T follicular helper cell (primary cell): ENCODE measurements at places on chromosomes 7 and 10.

- no peak for DNase-seq
Observed at GRCh38 chr10:43408331-43408709, 666 bp downstream of the HNRNPF start.

GRCh38 chr10:117360994-117361667 lies 14.1 kb downstream of the PDZD8 start:
- no peak for DNase-seq

DNA sequence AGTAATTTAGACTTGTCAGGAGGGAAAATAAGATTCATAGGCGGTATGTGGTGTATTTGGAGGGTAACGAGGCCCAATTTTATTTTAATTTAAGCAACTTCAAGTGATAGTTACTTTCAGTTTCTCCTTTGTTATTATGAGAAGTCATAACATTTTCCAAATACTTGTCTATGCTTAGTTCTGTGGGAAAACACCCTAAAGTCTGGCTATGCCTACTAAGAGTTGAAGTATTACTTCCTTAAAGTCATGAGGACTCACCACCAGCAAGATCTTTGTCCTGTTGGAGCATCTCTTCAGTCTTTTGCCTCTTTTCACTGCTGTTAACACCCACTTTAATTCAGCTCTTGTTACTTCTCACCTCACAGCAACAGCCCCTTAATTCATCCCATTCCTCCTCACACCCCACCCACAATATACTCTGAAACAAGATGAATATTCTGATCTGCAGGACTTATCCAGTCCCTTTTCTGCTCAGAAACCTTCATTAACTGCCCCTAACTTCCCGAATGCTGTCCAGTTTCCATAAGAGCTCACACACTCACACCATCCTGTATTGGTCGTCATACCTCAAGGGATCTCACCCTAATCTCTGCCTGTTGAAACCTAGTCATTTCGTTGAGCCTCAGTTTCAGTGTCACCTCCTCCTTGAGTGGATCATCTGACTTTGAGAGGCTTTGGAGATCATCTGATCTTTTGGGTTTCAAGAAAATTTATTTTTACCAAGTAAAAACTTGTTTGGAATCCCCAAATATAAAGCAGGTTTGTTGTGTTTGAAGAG lies 61.3 kb downstream of the DNAH11 start:
- DNase-seq = no peak

DNA sequence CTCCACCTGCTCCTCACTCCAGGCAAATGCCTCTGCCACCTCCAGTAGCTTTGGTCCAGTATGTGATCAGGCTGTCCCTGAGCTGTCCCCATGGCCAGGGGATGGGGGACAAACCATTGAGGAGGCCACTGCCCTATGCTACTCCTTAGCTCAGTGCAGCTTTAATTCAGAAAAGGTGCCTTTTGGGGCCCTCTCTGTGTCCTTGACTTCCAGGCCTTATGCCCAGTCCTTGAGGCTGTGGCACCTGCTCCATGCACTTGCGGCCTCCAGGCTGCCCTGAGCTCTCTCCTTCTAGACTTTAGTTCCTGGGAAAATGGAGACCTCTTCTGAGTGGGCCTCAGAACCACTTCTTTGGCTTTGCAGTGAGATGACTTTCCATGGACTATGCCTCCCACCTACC lies 650.8 kb upstream of the CELF2 start:
- DNase-seq = no peak

DNA sequence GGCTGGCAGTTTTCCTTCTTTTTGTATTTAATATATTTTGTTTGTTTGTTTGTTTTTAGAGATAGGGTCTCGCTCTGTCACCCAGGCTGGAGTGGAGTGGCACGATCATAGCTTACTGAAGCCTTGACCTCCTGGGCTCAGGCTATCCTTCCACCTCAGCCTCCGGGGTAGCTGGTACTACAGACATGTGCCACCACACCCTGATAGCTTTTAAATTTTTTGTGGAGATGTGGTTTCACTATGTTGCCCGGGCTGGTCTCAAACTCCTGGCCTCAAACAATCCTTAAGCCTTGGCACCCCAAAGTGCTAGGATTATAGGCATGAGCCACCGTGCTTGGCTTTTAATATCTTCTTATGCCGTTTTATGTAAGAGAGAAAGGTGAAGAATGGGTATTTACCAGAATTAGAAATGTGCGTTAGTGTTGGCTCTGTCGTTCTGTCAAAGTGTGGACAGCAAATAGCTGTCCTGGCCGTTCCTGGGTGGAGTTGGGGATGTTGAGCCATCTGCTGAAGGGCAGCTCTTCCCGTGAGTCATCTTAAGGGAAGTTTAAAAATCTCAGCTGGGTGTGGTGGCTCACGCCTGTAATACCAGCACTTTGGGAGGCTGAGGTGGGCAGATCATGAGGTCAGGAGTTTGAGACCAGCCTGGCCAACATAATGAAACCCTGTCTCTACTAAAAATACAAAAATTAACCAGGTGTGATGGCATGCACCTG lies 14.8 kb downstream of the OGDH start:
- DNase-seq = no peak

DNA sequence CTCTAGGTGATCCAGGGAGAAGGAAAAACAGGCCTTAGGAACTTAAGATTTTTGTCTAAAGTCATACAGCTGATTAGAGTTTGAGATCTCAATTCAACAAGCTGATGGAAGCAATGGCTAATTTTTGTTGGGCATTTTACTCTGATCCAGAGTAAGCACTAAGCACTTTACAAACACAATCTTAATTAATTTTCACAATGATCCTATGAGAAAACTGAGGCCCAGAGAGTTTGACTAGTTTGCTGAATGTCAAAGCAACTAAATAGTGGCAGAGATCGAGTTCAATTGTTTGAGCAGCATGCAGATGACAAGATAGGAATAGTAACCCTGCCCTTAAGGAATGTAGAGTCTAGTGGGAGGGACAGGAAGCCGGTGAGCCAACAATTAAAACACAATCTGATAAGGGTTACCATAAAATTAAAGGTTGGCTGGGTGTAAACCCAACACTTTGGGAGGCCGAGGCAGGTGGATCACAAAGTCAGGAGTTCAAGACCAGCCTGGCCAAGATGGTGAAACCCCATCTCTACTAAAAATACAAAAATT lies 13.5 kb upstream of the RPEL1 start:
- no peak for DNase-seq

GRCh38 chr7:43232366-43232765 lies 119.9 kb downstream of the HECW1 start:
- DNase-seq = no peak

- no peak for DNase-seq
Observed at GRCh38 chr10:712089-712488, 22.6 kb upstream of the DIP2C start.

DNA sequence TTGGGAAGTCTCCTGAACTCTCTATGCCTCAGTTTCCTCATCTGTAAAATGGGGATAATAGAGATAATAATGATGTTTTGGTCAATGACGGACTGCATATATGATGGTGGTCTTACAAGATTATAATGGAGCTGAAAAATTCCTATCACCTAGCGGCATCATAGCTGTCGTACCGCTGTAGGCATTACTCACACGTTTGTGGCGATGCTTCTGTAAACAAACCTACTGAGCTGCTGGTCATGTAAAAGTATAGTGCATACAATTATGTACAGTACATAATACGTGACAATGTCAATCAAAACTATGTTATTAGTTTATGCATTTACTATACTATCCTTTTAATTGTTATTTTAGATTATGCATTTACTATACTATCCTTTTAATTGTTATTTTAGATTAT lies 339.1 kb upstream of the NPVF start:
- no peak for DNase-seq

DNA sequence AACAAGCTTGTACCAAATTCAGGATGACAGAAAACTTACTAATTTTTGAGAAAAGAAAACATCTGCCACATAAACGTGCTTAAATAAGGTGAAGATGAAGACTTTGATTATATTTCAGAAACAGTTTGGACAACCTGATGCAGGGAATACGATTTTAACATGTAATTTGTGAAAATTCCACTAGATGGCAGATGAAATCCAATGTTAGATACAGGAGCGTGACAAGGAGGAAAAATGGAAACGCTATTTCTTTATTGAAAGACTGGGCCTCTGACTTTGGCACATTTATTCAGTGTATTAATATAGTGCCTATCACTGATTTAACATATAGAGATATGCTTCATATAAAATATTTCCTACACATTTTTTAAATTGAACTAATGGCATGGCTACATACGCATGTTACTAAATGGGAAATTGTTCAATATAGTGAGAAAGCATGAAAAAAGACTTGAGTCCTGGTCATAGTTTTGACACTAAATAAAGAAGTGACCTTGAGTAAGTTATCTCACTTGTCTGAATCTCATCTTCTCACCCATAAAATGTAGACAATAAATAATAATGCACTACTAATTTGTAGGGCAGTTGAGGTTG lies 60.7 kb downstream of the CD36 start:
- no peak for DNase-seq

GRCh38 chr7:22123139-22123538 lies 177.4 kb upstream of the CDCA7L start:
- no peak for DNase-seq

DNA sequence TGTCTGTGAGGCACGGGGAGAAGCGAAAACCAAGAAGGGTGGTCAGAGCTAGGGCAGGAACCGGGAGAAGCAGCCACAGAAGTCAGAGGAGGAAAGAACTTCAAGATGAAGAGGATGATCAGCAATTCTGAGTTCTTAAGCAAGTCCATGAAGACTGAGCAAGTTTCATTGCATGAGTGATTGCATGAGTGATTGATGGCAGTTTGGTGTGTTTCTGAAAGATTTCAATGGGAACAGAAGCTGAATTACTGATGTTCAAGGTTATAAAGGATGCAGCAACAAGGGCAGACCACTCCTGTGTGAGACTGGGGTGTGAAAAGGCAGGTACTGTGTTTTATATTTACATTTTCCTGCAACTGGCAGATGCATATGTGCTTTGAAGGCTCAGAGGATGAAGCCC lies 35.4 kb downstream of the CCNY start:
- no peak for DNase-seq

DNA sequence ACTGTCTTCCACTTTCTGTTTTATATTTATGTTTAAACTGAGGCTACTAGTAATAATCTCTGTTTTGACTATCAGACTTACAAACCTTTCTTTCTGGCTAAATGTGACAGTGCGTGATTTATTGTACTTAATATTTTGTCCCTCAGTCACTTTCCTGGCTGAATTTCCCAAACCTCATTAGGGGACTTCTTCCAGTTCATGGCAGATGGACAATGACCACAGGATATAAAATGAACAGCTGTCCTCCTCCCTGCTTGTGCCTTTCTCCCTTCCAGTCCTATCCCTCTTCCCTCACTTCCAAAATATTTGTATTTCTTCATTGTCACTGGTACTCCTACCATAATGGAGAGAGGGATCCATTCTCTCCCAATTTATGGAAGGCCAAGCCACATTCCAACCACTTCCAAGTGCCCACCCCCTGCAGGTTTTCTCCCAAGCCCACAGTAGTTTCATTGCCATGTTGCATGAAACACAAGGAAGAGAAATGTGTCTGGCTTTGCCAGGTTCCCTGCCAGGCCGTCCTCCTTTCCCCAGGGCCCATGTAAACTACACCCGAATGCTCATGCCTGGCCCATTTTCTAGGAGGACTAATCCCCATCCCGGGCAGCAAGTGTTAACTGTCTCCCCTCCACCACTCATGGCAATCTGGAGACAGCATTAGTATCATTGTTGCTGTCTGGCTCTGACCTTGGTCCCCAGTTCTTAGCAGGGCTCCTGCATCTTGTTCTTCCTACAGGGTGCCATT lies 269.5 kb upstream of the SLC26A5 start:
- DNase-seq = no peak

- DNase-seq = no peak
Observed at GRCh38 chr7:151663382-151664100, 143.8 kb upstream of the RHEB start.

- DNase-seq = no peak
Observed at GRCh38 chr10:132774902-132775863, 10.8 kb downstream of the NKX6-2 start.

DNA sequence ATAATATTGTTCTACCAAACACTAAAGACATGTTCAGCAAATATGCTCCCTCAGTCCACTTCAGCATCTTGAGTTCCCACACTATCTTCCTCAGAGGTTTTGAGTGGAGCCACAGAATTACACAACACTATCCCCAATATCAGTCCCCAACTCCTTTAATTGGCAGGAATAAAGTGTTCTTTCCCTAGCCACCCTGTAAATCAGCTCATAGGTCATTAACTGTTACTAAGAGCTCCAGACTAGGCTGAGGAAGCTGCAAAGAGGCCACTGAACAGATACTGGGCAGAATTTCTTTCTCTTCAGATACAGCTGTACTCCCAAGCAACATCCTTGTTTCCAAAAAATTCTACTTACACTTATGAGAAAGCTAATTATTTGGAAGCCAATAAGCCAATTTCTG lies 11.6 kb upstream of the KAT6B start:
- DNase-seq = no peak

GRCh38 chr10:13684252-13684791 lies 97.6 kb downstream of the PRPF18 start:
- no peak for DNase-seq

DNA sequence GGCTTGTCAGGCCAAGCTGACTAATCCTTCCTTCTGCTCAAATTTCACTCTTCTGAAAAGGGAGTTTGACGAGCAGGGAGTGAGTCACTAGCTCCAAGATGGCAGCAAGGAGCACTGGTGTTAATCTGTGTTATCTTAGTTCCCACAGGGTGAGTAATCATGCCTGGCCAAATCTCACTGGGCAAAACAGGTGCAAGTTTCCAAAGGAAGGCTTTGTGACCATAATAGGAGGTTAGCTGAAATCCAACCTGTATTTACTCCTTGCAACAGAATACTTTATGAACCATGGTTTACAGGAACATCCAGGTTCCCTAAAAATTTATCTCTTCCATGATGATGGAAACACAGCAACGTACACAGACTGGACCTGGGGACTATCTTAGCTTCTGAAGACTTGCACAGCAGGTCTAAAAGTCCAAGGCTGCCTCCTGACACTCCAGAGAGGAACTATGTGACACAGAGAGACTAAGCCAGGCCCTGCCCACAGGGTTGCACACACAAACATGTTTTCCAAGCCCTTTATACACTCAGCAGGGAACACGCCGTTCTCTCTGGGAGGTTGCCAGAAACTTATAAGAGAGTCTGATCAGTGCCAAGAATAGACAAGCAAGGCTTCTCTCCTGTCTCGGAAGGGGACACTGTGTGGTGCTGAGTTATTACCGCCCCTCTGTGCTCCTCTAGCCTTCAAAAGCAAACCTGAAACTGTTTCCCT lies 46.3 kb downstream of the PDK4 start:
- no peak for DNase-seq

DNA sequence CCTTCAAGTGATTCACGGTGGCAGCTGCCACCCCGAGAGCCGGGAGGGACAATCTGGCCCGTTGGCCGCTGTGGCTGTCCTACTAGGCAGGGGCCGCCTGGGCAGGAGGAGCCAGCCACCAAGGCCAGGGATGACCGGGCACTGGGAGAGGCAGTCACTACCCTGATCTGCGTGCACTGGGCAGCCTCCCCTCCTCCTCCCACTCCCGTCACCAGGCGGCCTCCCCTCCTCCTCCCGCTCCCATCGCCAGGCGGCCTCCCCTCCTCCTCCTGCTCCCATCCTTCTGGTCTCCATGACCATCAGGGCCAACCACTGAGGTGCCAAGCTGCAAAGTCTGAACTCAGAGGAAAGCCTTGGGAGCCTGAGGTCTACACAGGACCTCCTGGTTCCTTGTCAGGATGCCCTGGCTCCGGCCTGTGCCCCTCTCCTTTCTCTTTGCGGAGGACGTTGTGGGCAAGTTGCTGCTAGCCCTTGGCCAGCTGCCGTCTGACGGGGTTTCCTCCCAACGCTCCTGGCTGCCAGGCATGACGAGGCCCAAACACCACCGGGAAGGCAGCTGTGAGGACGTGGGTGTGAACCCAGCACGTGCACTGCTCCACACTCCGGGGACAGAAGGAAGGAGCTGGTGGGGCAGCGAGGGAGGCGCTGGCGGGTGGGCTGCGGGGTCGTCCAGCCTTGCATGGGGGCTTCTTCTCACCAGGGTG lies 131.1 kb downstream of the WDR37 start:
- no peak for DNase-seq
